ENCODE measurements at places on chromosomes 3 and 15.

- no peak for DNase-seq
Observed at GRCh38 chr3:24254649-24255048, 240.0 kb downstream of the THRB start.

GRCh38 chr3:37945807-37946530, 44.6 kb upstream of the VILL start:
- peak; percentile 61 for DNase-seq

DNA sequence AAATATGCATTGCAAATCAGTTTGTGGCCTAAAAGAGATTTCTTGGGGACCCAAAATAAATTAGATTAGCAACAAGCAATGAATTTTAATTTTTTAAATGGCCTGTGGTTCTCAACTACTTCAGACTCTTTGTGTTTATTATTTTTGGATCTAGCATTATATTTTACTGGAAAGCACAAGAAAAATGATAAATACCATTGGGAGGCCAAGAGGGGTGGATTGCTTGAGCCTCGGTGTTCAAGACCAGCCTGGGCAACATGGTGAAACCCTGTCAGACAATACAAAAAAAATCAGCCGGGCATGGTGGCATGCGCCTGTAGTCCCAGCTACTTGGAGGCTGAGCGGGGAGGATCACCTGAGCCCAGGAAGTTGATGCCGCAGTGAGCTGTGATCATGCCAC, 13.6 kb downstream of the LACTB start:
- no peak for DNase-seq

DNA sequence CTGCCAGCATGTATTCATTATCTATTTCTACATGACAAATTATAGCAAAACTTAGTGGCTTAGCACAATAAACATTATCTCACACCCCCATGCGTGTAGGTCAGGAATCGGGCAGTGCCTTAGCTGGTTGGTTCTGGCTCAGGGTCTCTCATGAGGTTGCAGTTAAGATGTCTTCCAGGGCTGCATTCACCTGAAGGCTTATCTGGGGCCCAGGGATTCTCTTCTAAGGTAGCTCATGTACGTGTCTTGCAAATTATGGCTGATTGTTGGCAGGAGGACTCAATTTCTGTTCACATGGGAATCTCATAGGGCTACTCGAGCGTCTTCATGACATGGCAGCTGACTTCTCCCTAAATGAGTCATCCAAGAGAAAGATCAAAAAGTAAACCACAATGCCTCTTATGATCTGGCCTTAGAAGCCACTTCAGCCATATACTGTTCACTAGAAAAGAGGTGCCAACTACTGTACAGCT, 42.9 kb upstream of the TSC22D2 start:
- DNase-seq = no peak

- DNase-seq = peak; percentile 62
Observed at GRCh38 chr3:171646357-171647133, 163.7 kb downstream of the PLD1 start.

Data from KBM-7 (cell line).